ENCODE measurements at places on chromosomes 5 and 9.

DNA sequence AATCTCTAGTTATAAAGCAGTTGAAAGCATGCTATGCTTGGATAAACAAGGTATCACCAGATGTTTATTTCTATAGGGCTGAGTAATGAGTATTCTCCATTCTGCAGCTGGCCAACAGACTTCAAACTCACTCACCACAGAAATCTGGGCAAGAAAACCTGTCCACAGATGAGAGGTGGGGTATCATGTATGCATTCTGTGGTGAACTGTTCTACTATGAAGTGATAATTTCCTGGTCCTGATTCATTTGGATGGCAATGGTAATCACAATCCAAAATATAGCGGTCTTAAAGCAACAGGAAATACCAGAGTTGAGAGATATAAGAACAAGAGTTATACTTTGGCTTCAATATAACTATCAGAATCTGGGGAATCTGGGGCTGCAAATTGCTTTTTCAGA, 65.9 kb upstream of the EFNA5 start:
- DNase-seq, result no peak

- DNase-seq, result no peak
These were observed 11.3 kb downstream of the IPPK start for GRCh38 chr9:92658611-92659010.

- no peak for DNase-seq
These were observed 34.4 kb upstream of the PIK3R1 start for GRCh38 chr5:68181039-68181599.

GRCh38 chr9:27541740-27542139, 12.1 kb upstream of the MOB3B start:
- no peak for DNase-seq

DNA sequence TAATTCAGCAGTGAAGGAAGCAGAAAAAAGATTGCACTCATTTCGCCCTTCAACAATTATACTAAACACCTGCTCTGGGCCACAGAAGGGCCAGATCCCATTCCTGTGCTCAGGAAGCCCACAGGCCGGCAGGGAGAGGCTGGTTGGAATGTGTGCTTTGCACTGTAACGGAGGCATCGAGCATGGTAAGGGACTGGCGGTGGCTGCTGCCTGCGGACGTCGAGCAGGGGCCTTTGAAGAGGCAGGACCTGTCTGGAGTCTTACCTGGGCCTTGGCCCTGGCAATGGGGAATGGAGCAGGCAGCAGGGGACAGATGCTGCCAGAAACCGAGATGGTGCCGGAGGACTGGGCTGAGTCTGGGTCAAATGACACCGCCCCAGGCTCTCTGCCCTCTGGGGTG, 97.8 kb downstream of the KCNIP1 start:
- DNase-seq, result no peak

GRCh38 chr5:72474046-72474500, 33.1 kb downstream of the ZNF366 start:
- no peak for DNase-seq

DNA sequence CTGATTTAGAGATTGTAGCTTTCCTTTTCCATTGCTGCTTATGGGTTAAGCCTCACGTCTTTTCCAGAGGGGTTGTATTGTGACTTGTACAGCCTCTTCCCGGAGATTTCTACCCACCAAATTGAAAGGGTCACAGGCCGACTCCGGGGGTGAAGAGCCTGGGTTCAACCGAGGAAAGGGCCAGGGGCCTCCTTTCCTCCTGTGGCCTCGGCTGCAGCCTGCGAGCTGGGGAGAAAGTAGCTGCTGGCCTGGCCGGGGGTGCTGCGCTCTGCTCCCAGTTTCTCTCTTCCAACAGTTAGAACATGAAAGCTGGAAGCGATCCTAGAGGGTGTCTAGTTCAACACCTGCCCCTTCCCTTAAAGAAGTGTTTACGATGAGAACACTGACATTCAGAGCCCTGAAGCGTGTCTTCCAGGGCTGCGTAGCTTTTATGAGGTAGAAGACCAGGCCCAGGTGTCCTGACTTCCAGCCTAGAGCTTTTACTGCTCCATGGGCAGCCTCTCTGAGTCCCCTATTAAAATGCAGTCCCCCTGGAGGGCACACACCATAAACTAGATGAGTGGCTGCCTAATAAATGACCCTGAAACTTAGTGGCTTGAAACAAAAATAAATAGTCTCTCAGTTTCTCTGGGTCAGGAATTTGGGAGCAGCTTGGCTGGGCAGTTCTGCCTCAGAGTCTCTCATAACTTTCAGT, 56.9 kb downstream of the ACER2 start:
- DNase-seq, result no peak

GRCh38 chr5:166962461-166962860, 1329.0 kb upstream of the WWC1 start:
- no peak for DNase-seq

All from coronary artery (tissue), 2 donors.